ENCODE measurements at places on chromosomes 1 and 21.

DNA sequence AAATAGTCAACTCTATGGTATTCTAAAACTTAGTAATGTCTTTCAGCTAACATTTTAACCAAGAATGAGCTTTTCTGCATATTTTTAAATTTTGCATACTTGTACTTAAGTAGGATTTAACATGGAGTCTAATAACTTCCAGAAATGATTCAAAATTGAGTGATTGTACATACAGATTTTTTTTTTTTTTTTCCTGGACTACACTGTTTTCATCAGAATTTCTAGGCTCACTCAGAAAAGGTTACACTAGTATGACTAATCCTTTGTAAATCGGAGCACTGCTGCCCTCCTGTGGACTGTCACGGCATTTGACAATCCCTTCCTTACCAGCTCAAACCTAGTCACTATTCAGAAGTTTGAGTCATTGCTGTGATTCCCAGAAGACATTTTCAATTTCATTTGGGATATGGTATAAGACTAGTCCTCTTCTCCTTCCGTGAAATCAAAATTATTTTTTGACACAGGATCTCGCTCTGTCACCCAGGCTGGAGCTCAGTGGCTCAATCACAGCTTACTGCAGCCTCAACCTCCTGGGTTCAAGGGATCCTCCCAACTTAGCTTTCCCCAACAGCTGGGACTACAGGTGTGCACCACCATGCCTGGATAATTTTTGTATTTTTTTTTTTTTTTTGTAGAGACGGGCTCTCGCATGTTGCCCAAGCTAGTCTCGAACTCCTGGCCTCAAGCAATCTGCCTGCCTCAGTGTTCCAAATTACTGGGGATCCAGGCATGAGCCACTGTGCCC, 45.5 kb downstream of the CD46 start:
- DNase-seq = peak; percentile 82

- no peak for DNase-seq
Observed at GRCh38 chr1:107327446-107327845, 186.6 kb downstream of the NTNG1 start.

DNA sequence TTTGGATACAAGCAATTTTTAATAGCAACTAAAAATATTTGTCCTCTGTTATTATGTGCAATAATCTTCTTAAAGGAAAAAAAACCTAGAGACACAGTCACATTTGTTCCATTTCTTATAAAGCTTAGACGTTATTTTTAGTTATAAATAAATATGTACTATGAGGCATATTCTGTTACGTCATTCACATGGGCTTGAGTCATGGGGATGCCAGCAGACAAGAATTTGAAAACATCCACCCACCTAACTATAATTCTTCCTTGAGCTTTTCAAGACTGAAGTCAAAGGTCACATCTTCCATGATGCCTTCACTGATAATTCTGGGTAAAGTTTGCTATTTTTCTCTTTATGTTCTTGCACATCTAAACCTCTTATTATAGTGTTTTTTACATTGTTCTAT, 268.8 kb downstream of the KCTD3 start:
- DNase-seq = no peak

- DNase-seq = no peak
Observed at GRCh38 chr1:6897138-6897537, 111.9 kb downstream of the CAMTA1 start.

DNA sequence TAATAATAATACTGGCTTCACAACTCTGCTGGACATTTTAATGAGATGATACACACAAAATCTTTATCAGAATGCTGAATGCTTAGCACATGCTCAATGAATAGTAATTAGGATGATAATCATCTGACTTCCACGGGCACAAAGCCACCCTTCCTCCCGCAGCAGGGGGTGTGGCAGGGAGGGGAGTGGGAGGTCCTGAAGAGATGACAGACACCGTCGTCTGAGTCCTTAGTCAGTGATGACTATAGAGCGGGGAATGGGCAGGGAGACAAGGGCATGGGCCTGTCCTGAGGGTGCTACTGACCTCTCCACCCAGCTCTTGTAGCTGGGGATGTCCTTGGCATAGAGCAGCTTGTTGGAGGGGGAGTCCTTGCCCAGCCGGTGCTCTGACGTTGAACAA, 117.6 kb upstream of the CD34 start:
- no peak for DNase-seq

GRCh38 chr1:154325583-154326545, 539 bp downstream of the ATP8B2 start:
- DNase-seq = peak; percentile 67

DNA sequence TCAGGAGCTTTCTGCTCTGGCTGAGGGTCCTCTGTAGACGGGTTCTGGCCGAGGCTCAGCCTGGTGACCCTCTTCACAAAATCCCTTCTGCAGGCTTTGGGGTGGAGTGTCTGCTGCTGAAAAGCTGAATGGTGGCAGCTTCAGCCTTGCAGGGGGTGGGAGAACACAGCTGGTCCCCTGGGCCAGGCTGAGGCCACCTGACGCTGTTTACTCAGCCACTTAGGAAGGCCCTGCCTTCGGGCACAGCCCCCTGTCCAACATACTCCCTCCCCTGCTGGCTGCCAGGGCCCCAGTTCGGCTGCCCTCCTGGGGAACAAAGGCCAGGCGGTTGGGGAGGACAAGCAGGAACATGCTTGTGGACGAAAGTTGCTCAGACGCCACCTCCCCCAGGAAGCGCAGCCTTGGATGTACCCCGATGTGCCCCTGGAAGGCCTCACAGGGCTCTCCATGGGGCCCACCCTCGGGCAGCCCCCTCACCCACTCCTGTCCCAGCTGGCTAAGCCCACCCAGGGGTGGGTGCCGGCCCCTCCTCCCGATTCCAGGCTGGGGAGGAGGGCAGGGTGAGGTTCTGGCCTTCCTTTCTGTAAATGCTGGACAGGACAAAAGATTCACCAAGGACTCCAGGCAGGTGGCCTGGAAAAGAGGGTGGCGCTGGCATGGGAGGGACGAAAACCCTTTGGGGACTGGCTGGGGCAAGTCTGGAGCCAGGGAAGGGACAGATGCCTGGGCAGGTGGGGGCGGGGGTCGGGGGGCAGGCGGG, at the start of gene ANKRD65:
ANKRD65 (minus strand) TSS at position 130 of the 760 bp plus-strand sequence. CDS start 271 bp downstream, outside the sequence.
- no peak for DNase-seq

GRCh38 chr1:114093624-114094362, 59.9 kb downstream of the SYT6 start:
- DNase-seq = no peak

DNA sequence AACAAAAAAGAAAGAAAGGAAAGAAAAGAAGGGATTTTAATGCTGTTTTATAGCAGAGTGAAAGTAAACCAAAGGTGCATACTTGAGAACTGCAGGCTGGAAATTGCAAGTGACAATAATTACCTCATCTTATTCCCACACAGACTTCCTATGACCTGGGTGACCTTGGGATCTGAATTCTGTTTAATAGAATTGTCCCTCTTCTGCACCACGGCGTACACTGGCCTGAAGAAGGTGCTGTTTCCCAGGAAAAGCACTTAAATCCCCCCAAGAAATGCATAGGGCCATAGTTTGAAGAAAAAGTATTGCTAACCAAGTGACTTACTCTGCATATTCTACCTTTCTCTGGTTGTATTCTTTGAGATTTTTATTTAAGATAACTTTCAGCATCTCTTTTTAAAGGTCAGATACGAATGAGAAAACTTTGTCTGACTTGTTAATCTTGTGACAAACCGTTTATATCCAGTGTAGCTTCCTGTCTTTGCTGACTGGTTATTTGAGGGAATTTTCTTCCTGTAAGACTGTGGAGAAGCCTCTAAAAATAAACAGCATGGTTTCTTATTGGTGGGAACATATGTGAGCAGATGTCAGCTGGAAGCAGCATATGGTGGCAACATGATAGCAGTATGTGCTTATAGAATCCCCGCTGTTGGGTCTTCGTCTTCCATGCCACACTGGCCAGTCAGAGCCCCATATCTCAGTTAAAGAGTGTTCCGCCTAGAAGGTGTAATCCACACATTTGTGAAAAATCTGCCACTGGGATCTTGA, 16.3 kb downstream of the TGFB2 start:
- DNase-seq = no peak

- DNase-seq = no peak
Observed at GRCh38 chr1:115062542-115063004, 26.7 kb downstream of the TSPAN2 start.

GRCh38 chr1:44239331-44239960, 26.2 kb downstream of the DMAP1 start:
- DNase-seq = no peak

DNA sequence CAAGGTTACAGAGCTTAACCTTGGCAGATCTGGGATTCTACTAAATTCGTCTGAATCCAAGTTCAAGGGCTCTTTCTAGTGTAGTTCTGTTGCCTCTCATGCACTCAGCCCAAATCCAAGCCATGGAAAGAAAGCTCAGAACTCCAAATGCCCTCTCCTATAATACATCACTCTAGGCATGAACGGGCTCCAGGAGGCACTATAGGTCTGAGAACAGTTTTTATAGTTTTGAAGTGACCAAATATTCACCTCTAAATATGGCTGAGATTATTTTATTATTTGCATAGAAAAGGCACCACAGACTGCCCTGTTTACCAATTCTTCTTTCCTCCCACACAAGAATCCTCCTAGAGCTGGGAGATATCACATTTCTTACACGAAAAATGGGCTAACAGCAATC, 327.9 kb upstream of the BEND5 start:
- DNase-seq = no peak

DNA sequence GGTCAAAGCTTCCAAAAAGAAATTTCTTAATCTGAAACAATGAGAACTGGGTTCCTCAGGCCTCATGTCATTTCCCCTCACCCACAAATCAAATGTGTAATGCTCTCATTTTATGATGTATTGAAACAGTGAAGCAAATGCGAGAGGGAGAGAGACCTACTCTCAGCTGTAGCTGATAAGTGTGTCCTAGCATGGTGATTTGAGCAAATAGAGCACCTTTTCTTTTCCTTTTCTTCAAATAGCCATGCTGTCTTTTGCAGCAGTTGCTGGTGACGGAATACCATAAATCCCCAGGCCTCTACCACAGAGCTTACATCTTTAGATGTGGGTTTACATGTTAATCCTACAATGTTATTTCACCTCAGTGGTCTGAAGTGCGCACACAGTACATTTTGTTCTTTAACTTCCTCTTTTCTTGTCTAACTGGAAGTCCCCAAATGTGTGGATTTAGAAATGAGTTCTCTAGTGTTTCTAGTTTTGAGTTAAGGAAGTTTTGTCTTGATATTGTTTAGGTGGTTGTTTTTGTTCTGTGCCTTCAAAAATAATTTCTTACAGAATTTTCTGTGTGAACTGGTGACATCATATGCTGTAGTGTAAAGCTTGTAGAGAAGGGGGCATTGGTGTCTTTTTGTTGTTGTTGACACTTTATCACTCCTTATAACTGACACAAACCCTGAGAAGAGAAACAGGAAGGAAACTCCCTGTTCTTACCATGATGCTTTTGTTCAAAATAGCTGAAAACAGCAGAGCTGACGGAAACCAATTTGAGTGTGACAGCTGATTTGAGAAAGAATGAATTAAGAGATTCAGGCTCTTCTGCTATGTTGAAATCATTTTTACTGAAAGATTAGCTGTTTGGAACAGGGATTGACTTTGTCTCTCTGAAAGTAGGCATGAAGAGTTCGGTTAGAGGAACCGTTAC, 12.2 kb downstream of the SMAP2 start:
- no peak for DNase-seq

GRCh38 chr1:211910913-211911485, 80.4 kb upstream of the LPGAT1 start:
- no peak for DNase-seq

DNA sequence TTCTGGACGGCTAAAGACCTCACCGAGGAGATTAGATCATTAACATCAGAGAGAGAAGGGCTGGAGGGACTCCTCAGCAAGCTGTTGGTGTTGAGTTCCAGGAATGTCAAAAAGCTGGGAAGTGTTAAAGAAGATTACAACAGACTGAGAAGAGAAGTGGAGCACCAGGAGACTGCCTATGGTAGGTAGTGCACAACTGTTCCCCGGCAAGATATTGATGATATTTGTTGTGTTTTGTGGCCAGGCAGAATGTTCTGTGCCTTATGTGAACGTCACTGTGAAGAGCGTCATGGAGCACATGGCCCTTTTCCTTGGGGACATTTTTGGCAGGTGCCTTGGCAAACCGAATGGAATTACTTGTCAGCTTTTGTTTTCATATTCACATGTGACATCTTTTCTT, 191.7 kb downstream of the DISC1 start:
- DNase-seq = no peak

DNA sequence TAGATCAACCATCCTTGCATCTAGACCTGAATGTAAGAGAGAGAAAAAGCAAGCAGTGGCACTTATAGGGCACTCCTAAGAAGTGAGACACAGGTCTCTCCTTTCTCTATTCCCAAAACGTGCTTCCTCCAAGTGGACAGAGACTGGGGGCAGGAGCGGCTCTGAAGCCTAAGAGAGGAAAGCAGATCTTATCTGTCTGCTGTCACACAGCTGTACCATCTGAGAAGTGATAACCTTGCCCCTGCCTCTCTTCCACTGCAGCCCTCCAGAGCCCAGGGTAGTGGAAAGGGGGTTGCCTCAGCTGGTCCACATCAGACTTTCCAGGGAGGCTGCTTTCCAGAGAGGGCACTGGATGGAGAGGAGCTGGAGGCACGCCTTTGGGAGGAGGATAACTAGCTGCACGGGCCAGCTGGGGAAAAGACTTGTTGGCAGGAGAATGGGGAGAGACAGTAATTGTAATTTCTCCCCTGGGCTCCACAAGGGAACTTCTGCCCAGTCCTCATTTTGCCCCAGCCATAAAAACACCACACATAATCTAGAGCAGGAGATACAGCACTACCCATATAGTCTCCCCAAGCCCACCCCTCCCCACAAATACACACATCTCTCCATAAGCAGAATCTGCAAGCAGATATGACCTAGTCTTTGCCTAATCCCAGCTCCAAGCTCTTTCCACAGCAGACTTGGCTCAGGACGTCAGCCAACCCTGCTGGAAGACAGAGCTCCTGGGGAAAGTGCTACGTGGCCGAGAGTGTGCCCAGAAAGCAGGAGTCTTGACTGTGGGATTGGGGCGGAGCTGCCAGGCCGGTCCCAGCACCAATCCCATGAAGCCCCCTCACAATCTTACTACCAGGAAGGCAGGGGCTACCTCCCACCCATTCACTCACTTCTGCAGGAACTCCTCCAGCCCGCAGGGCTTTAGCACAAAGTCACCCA, 31.2 kb downstream of the PIK3C2B start:
- no peak for DNase-seq

- no peak for DNase-seq
Observed at GRCh38 chr1:117118137-117118536, 3.4 kb downstream of the TRIM45 start.

DNA sequence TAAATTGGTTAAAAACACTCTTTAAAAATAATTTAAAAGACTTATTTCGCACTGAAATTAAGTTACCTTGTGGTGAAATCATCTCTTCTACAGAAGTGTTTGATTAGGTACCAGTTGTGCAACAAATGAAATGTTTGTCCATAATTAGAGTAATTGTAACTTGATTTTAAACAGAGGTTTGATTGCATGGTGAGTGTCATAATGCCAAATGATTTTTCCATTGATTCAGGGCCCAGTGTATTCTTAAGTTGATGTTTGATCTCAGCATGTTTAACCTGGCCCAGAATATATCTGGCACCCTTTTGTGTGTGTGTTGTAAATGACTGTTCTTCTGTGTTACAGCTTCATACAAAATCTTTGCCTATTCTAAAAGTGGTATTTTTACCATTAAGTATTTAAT, 28.5 kb downstream of the LRRC8B start:
- no peak for DNase-seq

All from fibroblast of the conjunctiva (primary cell).